ENCODE measurements at places on chromosomes 11 and 22.

DNA sequence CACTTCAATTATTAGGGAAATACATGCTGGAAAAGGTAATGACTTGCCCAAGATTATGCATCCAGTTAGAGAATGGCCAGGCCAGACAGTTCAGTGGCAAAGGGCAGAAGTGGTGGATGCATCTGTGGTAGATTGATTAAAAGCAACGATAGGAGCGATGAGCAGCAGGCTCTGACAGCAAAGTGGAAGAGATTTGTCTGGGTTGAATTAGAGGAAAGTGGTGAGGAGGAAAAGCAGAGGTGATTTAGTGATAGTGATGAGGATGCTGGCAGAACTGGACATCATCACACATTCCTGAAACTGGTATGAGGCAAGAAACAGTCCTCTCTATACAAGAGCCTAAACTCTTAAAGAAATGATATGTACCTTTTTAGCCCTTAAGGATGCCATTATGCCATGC is 12.5 kb downstream of the HSD17B12 start:
- DNase-seq = no peak

DNA sequence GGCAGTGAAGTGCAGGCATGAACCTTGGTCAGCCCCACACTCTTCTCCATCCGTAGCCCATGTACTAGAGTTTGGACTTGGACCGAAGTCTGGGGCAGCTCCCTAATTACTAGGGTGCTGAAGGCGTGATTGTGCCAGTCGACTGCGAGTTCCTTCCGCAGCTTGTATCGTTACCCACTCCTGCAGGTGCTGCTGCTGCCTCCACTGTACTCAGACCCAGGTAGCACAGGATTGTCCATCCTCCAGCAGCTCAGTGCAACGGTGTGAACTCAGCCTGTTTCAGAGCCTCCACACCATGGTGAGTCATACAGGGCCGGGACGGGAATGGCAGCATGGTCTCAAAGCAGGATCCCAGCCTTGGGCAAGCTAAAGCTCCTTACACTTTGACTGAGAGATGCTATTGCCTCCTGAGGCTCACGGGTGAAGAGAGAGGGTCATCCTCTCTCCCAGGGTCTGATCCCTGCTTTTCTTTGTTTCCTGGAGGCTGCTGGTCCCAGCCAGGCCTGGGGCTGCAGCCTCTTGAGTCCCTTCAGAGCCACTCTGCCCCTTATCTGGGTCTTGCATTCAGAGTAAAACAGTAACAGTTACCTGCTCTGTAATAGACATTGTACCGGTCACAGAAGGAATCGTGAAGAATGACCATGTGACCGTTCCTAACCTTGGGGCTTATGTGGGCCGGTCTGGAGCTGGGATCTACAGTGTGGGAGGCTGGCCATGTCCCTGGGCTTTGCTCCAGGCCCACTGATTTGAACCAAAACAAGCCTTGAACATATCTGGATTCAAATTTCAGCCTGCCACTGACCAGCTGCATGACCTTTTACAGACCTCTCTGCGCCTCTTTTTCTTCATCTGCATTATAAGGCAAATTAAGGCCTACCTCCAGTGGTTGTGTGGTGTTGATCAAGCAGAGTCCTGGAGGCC is 1.7 kb downstream of the TKFC start:
- DNase-seq = no peak

GRCh38 chr11:8810540-8811301 is 100.3 kb upstream of the AKIP1 start:
- no peak for DNase-seq

- DNase-seq = no peak
Measured at GRCh38 chr11:69277074-69277809, 16.7 kb upstream of the MYEOV start.

DNA sequence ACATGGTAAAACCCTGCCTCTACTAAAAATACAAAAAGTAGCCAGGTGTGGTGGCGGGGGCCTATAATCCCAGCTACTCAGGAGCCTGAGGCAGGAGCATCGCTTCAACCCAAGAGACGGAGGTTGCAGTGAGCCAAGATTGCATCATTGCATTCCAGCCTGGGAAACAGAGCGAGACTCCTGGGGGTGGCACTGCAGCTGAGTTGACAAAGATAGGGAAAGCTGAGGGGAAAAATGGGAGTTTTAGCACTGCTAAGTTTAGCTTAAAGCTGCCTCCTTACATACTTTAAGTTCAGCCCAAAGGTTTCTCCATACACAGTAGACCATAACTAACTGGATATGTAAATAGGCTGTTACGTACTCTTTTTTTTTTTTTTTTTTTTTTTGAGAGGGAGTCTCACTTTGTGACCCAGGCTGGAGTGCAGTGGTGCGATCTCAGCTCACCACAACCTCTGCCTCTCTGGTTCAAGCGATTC is 9.0 kb upstream of the USP28 start:
- DNase-seq = no peak

DNA sequence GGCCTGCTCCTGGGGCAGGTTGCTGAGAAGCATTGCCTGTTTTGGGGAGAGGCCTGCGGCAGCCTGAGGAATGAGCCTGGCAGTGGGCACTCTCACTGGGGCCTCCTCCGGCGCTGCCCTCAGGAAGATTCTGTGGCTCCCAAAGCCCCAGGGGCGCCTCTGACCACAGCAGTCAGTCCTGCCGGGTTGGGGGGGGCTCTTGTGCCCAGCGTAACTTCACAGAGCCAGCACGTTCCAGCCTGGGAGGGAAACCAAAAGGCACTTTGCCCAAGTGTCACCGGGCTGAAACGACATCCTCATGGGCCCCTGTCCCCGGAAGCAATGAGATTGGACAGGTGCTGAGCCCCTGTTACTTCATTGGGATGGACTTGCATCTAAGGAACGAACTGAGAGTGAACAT is 4.3 kb upstream of the LRP5 start:
- DNase-seq = no peak

DNA sequence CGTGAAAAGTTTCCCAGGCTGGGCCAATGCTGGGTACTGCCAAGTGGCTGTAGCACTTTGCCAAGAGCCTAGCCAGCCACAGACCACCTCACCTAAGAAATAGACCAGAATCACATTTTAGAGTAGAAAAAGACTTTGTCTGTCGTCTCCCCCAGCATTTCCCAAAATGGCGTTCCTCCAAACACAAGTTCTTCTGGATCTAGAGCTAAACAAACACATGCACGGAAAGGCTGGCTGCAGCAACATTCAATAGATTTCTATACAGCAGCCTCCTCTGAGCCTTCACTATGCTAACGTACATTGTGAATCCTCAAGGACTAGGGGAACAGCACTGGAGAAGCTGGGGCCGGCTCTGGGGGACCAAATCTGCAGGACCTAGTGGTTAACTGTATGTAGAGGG is 65.0 kb downstream of the EFCAB6 start:
- no peak for DNase-seq

- DNase-seq = no peak
Measured at GRCh38 chr22:19607192-19608002, 83.2 kb upstream of the CLDN5 start.

DNA sequence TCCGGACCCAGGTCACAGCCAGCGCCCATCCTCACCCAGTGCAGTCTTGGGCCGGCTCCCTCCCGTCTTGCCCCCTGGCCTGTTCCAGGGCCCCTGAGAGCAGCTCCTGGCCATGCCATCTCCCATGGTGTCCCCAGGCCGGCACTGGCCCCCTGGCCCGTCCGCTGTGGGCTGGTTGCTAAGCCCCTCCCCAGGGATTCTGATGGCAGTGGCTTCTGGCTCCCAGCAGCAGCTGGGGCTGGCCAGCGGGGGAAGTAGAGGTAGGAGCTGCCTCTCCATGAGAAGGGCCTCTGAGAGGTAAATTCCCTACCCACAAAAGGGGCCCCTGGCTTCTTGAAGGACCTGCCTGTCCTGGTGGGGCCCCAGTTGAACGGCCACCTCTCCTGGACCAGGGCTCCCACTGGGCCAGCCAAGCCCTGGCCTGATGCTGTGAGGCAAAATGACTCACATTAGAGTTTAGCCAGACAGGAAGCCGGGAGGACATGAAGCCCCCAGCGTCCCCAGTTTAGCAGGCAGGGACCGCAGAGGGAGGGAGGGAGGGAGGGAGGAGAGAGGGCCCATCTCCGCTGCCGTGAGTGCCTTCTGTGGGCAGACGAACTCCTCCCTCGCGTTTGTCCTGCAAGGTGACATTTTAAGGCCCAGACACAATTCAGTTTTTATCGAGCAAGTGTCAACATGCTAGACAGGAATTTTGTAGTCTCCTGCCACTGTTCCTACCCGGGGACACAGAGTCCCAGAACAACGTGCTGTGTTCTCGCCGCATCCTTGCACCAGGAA is 32.9 kb upstream of the GAL start:
- no peak for DNase-seq

- no peak for DNase-seq
Measured at GRCh38 chr11:114187173-114187572, 109.0 kb upstream of the NNMT start.

- no peak for DNase-seq
Measured at GRCh38 chr11:26229981-26230380, 101.9 kb upstream of the ANO3 start.

DNA sequence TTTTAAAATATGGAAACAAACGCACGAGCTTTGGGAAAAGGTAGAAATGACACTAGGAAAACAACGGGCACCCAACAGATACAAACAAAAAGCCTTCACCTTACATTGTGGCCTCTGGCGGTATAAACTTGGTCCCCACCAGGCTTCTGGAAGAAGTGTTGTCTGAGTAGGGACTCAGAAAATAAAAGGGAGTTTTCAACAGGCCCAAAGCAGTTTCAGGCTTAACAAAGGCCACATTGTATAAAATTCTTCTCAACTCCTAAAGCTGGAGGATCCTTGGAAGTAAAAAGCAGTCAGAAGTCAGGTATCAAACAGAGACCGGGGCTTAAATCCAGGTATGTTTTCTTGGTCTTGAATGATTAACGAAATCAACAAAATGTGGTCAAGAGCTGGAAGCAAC is 61.0 kb downstream of the LARGE1 start:
- DNase-seq = no peak

DNA sequence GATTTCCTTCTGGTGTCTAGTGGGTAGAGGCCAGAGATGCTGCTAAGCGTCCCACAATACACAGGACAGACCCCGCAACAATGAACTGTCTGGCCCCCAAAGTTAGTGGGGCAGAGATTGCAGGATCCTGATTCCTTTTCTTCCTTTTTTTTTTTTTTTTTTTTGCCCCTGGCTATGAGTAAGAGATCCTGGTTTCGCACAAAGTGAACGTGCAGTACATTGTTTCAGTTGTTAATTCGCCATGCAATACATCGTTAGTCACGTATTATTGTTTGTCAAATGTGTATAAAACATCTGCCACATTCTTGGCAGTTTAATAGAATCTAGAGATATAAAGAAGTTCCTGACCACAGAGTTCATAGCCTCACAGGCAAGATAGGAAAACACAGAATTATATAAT is 20.2 kb downstream of the ST3GAL4 start:
- no peak for DNase-seq

- DNase-seq = no peak
Measured at GRCh38 chr11:119359365-119360214, 13.1 kb upstream of the MFRP start.

- DNase-seq = no peak
Measured at GRCh38 chr11:69702769-69703452, 911 bp downstream of the FGF19 start.

- DNase-seq = no peak
Measured at GRCh38 chr22:17807578-17808410, 33.5 kb upstream of the BID start.

- DNase-seq = no peak
Measured at GRCh38 chr11:132111316-132111715, 740.9 kb downstream of the NTM start.

DNA sequence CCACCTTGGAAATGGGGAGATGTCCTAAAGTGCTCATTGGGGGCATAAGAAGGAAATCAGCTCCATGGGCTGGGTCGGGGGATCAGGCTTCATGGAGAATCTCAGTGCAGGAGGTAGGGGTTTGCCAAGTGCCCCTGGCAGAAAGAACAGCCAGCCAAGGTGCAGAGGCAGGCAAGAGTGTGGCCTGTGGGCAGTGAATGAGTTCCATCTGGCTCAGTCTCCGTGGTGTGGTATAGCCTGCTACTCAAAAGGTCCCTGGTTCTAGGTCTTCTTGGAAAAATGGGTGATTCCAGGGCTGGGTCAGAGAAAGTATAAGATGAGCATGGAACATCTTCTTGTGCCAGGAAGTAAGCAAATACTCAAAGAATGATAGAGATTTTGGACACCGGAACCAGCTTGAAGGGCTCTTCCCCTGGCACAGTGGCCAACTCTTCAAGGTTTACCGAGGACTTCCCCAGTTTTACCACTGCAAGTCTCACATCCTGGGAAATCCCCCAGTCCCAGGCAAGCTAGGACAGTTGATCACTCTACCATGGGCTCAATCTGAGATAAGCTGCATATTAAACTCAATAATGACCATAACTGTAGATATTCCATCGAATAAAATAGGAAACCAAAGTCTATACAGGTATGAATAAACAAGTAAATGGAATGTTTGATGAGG is 10.6 kb upstream of the ARAP1 start:
- no peak for DNase-seq

DNA sequence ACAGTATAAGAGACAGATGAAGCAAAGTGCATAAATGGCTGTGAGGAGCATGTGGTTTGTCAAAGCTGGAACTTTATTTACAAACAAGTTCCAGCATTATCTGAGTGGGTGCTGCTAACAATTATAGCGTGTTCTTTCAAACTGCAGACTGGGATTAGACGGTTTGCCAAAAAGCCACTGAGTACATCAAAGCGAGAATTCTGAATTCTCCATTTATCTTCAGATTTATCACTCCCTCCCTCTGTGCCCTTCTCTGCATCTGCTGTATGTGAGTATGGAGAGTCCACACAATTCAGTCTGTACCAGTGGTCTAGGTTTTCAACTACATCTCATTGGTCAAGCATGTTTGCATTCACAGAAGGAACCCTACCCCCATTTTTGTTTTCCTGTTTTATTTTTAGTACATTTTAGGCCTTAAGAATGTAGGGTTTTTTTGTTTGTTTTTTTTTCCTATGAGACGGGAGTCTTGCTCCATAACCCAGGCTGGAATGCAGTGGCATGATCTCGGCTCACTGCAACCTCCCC is 18.1 kb upstream of the INCENP start:
- no peak for DNase-seq

- no peak for DNase-seq
Measured at GRCh38 chr11:19607656-19608360, 104.8 kb upstream of the NAV2 start.

GRCh38 chr11:66462010-66462409 is 4.7 kb upstream of the PELI3 start:
- DNase-seq = no peak

DNA sequence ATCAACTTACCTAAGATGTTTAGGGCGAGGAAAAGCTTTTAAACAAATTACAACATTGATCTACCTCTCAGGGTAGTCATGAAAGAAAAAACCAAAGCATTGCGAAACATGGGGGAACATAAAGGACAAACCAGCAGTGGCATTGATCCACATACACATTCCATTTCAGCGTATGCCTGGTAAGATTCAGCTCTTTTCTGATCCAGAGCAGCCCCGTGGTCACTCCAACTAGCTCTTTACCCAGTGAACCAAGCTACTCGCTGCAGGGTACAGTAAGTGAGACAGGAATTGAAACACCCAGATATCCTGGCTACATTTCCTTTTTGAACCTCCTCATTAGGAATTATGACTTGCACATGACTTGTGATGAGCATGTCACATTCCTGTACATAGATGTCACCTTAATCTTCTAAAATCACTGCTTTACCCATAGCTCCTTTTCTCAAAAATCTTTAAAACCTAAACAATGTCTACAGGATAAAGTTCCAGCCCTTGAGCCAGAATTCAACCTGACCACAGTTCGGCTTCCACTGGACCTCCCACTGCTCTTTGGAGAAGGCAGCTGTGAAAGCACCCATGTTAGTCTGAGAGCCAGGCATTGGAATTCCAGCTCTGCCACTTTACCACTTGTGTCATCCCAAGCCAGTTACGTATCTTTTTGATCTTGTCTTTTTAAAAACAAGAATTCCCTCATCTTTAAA is 42.9 kb upstream of the AKIP1 start:
- DNase-seq = no peak
